Breast epithelium (tissue), 4 donors: ENCODE measurements at places on chromosomes 7 and 10. TPM values are rescaled to one million over a fixed set of nuclear protein-coding genes. Genes with fewer than 3 reads are reported as not detected.

COL26A1 gene
- not detected for total RNA-seq

IFIT1 gene
- 11.4 TPM for total RNA-seq

PNLIP gene
- not detected for total RNA-seq

ORC5 gene
- 29.9 TPM for total RNA-seq

TMEM213 gene
- not detected for total RNA-seq

EPHB6 gene
- total RNA-seq, result 5.2 TPM

LCOR gene
- 35.7 TPM for total RNA-seq

UNCX gene
- total RNA-seq, result not detected

DDC gene
- 0.33 TPM for total RNA-seq

HOXA9 gene
- total RNA-seq, result 9.0 TPM

FRMD4A gene
- total RNA-seq, result 27.5 TPM

ITPRID1 gene
- 2.6 TPM for total RNA-seq

NSUN5 gene
- total RNA-seq, result 28.1 TPM

KCNMA1 gene
- total RNA-seq, result 13.6 TPM

FZD8 gene
- total RNA-seq, result 3.0 TPM

HOXA1 gene
- 0.33 TPM for total RNA-seq

MYL10 gene
- total RNA-seq, result not detected

ACBD7 gene
- 1.1 TPM for total RNA-seq

GPR158 gene
- total RNA-seq, result 0.16 TPM

LEP gene
- total RNA-seq, result 48.2 TPM

RBP3 gene
- not detected for total RNA-seq

SPDYE2B gene
- total RNA-seq, result not detected

ITIH2 gene
- 2.0 TPM for total RNA-seq

PTER gene
- total RNA-seq, result 22.6 TPM

CALY gene
- 0.66 TPM for total RNA-seq

IRF5 gene
- 4.6 TPM for total RNA-seq

ZPBP gene
- not detected for total RNA-seq

CRTAC1 gene
- 4.7 TPM for total RNA-seq

CUEDC2 gene
- 50.3 TPM for total RNA-seq

TUBB8 gene
- total RNA-seq, result not detected

PRRT4 gene
- total RNA-seq, result 0.44 TPM

RELN gene
- 3.0 TPM for total RNA-seq

GNGT1 gene
- total RNA-seq, result not detected
